ENCODE measurements at places on chromosomes 1 and 21.

GRCh38 chr1:243842161-243842560, 7.9 kb downstream of the AKT3 start:
- no peak for DNase-seq

- DNase-seq, result no peak
Observed at GRCh38 chr21:27122686-27123085, 155.8 kb upstream of the ADAMTS5 start.

- no peak for DNase-seq
Observed at GRCh38 chr1:113861641-113862040, 9.9 kb downstream of the PTPN22 start.

- DNase-seq, result no peak
Observed at GRCh38 chr1:110216844-110217444, 6.8 kb downstream of the KCNC4 start.

- DNase-seq, result no peak
Observed at GRCh38 chr1:225921734-225922709, 2.0 kb downstream of the PYCR2 start.

- DNase-seq, result no peak
Observed at GRCh38 chr21:20388400-20388799, 609.8 kb upstream of the NCAM2 start.

- DNase-seq, result peak; percentile 63
Observed at GRCh38 chr1:36156329-36157114, 562 bp downstream of the MAP7D1 start.

- DNase-seq, result no peak
Observed at GRCh38 chr1:22133931-22134324, 9.0 kb downstream of the WNT4 start.

Measured in activated CD4-positive, CD25-positive, alpha-beta regulatory T cell treated with anti-CD3 and anti-CD28 coated beads, Interleukin-2, amount 50 U/mL, for 72 hours (primary cell).